ENCODE measurements at places on chromosomes 7 and 10.

DNA sequence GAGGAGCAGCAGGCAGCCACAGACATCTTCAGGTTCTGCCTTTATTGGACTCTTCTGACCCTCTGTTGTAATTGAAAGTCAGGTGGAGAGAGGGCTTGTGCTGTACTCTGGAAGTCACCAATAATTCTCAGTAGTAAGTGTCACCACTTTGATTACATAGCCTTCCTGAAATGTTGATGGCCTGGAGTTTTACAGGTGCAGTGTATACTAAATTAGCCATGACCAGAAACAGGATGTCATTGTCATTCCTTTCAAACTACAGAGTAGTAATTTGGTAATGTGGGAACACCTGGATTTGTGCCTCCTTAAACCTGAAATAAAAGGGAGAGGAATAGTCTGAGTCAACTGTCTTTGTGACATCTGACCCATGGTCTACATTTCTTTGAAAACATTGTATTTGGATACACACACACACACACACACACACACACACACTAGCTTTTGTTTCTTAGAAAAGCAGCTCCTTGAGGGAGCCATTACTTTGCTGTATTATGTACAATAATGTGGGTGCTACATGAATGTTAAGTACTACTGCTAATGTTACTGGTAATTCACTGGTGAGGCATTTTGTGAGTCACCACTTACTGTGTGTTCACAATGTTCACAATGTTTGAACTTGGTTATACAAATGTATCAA, 19.6 kb downstream of the ARL4A start:
- DNase-seq, result no peak

GRCh38 chr7:132508724-132509353, 67.4 kb downstream of the PLXNA4 start:
- no peak for DNase-seq

DNA sequence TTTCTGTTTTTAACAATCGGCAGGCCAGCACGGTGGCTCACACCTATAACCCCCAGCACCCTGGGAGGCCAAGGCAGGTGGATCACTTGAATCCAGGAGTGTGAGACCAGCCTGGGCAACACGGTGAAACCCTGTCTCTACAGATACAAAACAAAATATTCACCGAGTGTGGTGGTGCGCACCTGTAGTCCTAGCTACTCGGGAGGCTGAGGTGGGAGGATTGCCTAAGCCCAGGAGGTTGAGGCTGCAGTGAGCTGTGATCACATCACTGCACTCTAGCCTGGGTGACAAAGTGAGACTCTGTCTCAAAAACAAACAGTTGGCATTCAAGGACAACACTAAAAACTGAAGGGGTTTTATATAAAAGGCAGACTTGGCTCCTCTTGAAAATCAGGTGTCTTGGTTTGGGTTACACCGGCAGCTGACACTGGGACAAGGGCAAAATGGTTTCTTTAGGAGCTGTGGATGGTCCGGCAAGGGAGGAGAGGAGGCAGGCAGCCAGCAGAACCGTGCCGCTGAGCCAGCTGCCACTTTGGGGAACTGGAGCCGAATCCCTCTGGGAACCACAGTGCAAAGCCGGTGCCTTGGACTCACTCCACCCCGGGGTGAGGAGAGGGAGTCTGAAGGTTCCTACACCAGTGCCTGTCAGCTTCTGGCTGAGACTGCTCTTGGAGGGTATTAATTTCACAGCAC, 52.6 kb downstream of the CHST3 start:
- no peak for DNase-seq

GRCh38 chr7:94418851-94419250, 24.2 kb downstream of the COL1A2 start:
- DNase-seq, result no peak

- no peak for DNase-seq
Measured at GRCh38 chr10:31804352-31804810, 124.2 kb downstream of the ARHGAP12 start.

DNA sequence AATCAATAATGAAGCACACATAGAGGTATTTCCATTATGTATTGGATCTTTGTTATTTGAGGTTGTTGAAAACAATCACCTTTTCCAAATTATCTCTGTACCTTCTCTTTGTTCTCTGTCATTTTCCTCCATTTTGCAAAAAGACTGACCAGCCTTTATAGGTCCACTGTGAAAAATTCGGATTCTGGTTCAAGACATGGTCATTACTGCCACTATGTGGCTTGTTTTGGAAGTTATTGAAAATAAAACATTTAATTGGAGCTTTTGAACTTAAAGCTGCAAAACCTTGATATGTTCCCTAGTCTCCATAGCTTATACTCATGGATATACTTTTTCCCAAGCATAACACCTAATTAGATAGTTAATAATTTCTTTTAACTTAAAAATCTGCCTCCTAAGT, 1094.4 kb downstream of the NRG3 start:
- no peak for DNase-seq

- DNase-seq, result no peak
Measured at GRCh38 chr10:24118246-24118645, 90.7 kb upstream of the KIAA1217 start.

DNA sequence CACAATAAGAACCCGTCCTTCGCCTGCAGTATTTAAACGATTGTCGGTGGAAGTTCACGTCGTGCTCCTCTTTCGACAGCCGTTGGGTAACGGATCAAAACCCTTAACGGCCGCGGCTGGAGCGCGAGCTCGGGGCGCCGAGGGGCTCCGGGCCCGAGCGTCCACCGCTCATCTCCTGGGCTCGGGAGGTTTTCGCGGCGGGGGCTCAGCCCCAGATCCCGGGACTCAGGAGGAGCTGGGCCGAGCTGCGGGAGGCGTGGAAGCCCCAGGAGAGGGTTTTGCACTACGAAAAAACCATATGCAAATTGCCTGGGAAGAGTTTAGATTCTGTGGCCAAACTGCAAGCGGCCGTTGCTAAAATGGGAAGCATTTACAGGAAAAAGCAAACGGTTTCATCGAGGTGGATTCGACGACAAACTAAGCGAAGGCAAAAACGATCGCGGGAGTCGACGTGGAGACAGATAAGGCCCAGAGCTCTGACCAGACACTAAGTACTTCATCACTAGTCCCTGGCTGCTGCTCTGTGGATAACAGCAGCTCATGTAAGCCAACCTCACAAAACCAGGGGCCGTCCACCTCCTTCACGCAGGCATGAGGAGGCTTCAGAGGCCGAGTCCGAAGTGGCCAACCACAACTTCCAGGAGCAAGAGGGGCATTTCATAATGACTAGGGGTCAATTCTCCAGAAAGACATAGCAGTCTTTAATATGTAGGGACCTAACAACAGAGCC, 129.7 kb downstream of the MARCHF5 start:
- DNase-seq, result no peak

DNA sequence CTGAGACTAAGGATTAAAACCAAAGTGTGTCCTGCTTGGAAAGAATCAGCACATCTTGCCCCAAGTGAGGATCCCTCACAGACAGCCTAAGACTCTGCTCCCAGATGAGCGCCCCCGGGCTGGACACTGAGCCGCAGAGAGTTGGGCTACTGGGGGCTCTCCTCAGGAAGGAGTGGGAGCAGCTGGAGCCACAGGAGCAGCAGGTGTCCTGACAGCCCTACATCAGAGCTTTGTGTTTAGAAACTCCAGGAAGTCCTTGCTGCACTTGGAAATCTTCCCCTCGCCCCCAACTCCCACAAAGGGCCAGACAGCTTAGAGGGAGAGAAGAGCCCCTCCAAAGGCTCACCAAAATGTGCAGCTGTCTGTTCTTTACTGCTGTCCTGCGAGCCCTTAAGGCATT, 172.2 kb downstream of the HERPUD2 start:
- no peak for DNase-seq

GRCh38 chr7:94632338-94633013, 23.5 kb downstream of the SGCE start:
- DNase-seq, result no peak

DNA sequence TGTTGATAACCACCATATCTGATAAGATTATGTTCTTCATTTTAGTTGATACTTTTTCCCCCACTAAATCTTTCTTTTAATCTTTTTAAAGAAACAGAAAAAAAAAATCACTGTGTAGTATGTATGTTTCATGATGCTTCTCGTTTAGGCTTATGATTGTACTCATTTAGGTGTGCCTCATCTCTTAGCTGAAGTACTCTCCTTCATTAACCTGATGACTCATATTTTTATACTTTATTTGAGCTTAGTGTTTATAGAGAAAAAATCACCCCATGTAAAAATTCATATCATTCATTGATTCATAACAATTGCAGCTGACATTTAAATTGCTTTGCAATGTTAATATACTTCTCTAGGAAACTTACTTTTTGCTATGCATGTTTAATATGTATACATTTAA, 158.9 kb downstream of the MLLT10 start:
- DNase-seq, result no peak

DNA sequence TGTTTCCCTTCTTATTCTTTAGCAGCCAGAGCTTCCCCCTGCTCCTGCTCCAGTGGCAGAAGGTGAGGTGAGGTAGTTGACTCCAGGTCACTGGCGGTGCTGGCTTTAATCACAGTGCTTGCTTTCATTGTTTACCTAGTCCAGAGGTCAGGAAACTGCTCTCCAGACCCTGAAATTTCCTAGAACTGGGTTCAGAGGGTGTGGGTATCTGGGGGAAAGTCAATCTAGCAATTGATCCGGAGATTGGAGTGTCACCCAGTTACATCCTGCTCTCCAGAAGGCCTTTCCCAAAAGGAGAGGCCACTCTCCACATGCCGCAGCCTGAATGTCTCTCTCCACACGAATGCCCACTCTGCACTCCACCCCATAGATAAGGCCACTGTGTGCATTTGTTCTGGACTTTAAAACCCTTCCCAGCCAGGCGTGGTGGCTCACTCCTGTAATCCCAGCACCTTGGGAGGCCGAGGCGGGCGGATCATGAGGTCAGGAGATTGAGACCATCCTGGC, 2.1 kb upstream of the MBL2 start:
- DNase-seq, result no peak

- DNase-seq, result no peak
Measured at GRCh38 chr10:17685233-17685840, 41.4 kb downstream of the STAM start.

GRCh38 chr10:121710207-121710606, 112.0 kb upstream of the FGFR2 start:
- no peak for DNase-seq

DNA sequence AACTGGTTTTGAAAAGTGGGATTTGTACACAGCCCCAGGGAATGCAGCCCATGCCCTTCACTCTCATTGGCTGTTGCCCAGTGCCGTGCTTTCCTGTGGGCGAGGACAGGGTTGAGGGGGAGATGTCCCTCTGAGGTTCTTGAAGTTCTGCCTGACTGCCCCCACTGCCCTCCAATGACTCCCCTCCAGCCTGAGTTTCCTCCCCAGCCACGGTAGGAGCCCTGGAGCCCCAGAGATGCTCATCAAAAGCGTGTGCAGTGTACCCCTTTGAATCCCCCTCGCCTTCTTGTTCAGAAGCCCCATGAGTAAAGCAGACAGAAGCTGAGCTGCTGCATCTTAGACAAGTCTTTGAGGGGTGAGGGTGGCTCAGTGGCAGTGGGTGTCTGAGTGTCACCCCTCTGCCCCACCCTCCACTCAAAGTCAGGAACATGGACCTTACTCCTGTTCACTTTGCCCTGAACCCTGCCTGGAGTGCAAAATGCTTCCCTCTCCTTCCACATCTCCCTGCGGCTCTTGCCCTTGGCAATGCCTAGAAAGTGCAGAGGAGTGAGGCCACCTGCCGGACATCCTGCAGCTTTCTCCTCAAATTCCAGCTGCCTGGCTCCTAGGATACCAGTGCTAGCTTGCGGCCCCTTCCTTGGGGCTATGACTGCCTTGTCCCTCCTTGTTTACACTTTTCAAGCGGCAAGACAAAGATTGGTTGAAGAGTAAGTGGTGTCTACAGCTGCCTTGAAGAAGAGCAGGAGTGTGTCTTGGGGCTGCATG, 19.9 kb downstream of the FAM241B start:
- DNase-seq, result no peak

DNA sequence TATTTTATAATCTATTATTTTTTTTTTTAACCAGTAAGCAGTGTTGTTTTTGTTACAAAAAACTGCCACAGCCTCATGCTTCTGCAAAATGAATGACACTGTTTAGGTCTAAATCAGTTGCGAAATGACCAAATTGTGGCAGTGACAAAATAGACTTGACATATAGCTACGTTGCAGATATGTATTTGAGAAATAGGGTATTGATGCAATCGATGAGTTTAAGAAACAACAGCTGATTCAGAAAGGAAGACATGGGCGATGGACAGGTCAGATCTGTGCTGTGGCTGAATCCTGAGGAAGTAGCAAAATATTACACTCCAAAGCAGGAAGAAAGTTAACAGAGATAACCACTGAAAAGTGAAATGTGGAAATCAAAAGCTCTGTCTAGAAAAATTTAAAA, 89.0 kb upstream of the STEAP4 start:
- DNase-seq, result peak; percentile 2

DNA sequence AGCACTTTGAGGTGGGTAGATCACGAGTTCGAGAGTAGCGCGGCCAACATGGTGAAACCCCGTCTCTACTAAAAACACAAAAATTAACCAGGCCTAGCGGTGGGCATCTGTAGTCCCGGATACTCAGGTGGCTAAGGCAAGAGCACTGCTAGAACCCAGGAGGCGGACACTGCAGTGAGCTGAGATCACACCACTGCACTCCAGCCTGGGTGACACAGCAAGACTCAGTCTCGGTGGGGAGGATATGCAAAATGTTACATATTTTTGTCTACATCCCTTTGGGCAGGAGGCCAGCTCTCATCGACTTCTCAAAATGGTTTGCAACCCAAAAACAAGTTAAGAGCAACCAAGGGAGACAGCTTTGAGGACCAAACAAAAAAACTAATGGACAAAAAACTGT, 8.2 kb downstream of the ATE1 start:
- DNase-seq, result no peak

DNA sequence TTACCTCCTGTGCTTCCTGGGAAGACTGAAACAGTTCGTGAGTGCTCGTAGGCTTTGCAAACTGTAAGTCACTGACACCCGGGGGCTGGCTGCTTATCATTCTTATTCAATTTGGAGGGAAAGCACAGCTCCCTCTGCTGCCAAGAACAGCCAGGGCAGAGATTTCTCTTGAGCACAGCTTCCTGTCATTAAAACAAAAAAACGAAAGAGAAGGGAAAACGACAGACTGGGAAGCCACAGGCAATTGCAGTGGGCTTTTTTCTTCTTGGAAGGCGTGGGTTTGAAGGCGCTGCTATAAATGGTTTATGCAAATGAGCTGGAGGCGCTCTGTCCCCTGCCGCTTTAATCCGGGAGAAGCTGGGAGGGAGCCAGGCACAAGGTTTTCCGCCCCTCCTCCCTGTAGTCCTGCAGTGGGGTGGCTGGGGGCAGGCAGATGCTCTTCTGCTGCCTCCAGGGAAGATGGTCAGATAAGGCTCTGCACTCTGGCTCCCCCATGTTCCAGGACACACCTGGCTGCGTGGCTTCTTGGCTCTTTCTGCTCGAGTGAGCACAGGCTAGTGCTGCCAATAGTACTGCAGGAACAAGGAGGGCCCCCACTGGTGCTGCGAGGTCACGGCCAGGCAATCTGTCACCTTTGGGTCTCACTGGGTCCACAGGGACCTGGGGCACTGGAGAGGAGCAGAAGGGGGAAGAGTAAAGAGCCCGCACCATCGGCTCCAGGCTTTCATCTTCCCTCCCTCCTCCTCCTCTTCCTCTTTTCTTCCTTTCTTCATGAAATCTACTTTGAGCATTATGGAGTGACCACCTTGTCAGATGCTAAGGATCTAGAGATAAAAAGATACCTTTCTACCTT, 49.5 kb downstream of the NEURL1 start:
- no peak for DNase-seq
